Skin of body (tissue), 3 donors: ENCODE measurements at places on chromosomes 1 and 21. TPM values are rescaled to one million over a fixed set of nuclear protein-coding genes. Genes with fewer than 3 reads are reported as not detected.

Gene SYDE2
- 22.0 TPM for total RNA-seq

Gene KIAA1614
- 4.5 TPM for total RNA-seq

Gene CLSTN1
- total RNA-seq, result 62.7 TPM

Gene IVL
- total RNA-seq, result 71.5 TPM

Gene OPRD1
- 0.20 TPM for total RNA-seq

Gene SLC9C2
- total RNA-seq, result not detected

Gene KCNJ9
- total RNA-seq, result not detected

Gene GRHL3
- total RNA-seq, result 35.8 TPM

Gene C1QB
- total RNA-seq, result 14.1 TPM

Gene LCE1E
- 0.59 TPM for total RNA-seq

Gene COL24A1
- total RNA-seq, result 5.6 TPM

Gene RGS4
- total RNA-seq, result 1.4 TPM

Gene NCDN
- total RNA-seq, result 7.0 TPM

Gene C8A
- not detected for total RNA-seq

Gene STUM
- total RNA-seq, result 2.4 TPM

Gene EDEM3
- 31.7 TPM for total RNA-seq

Gene TEKT2
- 0.39 TPM for total RNA-seq

Gene UTS2
- total RNA-seq, result 0.30 TPM

Gene IFI16
- 56.7 TPM for total RNA-seq

Gene IGSF8
- 11.9 TPM for total RNA-seq

Gene DENND2C
- 14.9 TPM for total RNA-seq

Gene ALX3
- not detected for total RNA-seq

Gene CITED4
- 8.3 TPM for total RNA-seq

Gene HES4
- total RNA-seq, result 12.5 TPM

Gene EPRS1
- total RNA-seq, result 92.4 TPM

Gene DENND2D
- 14.1 TPM for total RNA-seq

Gene ZBTB8A
- 10.9 TPM for total RNA-seq

Gene CSMD2
- 2.4 TPM for total RNA-seq

Gene KCNH1
- total RNA-seq, result 0.59 TPM

Gene FCGR1A
- total RNA-seq, result 3.3 TPM

Gene TNFRSF4
- total RNA-seq, result 0.39 TPM

Gene ALPL
- 4.0 TPM for total RNA-seq

Gene SLC1A7
- not detected for total RNA-seq

Gene SPRR1B
- total RNA-seq, result 22.3 TPM

Gene S100A10
- total RNA-seq, result 133 TPM

Gene GJA9
- not detected for total RNA-seq

Gene UROD
- total RNA-seq, result 71.9 TPM

Gene FCRL1
- 0.39 TPM for total RNA-seq

Gene SPRR2G
- 13.6 TPM for total RNA-seq

Gene FABP3
- total RNA-seq, result 36.1 TPM

Gene ZNF695
- total RNA-seq, result 1.7 TPM

Gene ATP1A4
- total RNA-seq, result not detected

Gene PPP2R5A
- 38.3 TPM for total RNA-seq

Gene DISP1
- total RNA-seq, result 5.1 TPM

Gene KCNK2
- 6.6 TPM for total RNA-seq

Gene TEX35
- total RNA-seq, result 0.10 TPM

Gene OR2L13
- total RNA-seq, result not detected

Gene CATSPERE
- 1.9 TPM for total RNA-seq

Gene CFH
- 44.9 TPM for total RNA-seq

Gene BNIPL
- 37.0 TPM for total RNA-seq

Gene HMGCL
- 27.3 TPM for total RNA-seq

Gene TTC24
- total RNA-seq, result not detected

Gene FCRL6
- total RNA-seq, result 0.49 TPM

Gene PCP4L1
- 1.8 TPM for total RNA-seq

Gene ABCB10
- 16.9 TPM for total RNA-seq
